KG1 (cell line): ENCODE measurements at places on chromosomes 6 and 20.

DNA sequence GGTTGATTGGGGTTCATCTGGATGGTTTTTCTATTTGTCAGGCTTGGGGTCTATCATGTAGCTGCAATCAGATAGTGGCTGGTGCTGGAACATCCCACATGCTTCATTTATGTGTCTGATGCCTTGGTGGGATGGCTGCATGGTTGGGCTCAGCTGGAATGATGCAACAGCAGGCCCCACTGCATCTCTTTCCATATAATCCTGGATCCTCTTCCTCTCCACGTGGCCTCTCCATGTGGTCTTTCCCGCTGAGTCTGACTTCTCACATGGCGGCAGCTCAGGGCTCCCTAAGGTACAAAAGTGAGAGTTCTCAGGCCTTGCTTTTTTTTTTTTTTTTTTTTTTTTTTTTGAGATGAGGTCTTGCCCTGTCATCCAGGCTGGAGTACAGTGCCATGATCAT is 65.0 kb upstream of the SUPT3H start:
- DNase-seq: no peak

DNA sequence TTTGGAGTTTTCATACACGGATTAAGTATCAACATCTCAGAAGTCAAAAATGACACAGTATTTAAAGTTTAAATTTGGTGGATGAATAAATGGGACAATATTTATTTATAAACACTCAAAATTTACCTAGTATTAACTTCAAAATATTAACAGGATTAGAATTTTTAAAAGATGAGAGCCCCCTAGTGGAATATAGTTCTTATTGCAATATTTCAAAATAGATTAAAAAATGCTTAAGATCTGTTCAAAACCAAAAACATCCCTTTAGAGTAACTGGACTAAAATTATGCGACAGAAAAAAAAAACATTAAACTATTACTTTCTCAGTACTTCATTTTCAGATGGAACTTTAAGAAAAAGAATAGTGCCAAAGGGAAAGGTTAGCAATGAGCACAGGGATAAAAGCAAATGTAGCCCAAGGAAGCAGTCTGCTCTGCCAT is 56.6 kb downstream of the SNX14 start:
- no peak for DNase-seq

DNA sequence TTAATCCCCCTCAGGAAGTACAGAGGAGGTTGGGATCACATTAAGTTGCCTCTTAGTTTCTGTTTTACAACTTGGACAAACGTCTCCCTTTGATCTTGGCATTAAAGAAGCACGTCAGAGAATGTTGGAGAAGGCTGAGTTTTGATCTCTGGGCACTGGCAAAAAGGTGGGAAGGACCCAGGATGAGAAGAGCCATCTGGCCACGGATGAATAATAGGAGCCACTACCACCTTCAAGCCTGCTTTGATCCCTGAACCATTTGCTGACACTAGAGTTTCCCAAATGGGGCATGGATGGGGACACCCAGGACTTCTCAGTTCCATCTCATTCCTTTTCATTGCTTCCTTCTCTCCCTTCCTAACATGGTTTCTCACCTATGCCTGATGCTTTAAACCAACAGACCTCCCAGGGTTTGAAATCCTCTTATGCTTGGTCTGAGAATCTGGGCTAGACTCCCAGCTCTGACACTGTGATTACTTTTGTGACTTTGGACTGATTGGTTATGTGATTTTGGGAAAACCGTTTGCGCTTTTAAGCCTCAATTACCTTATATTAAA is 5.8 kb downstream of the TM9SF4 start:
- DNase-seq: no peak

DNA sequence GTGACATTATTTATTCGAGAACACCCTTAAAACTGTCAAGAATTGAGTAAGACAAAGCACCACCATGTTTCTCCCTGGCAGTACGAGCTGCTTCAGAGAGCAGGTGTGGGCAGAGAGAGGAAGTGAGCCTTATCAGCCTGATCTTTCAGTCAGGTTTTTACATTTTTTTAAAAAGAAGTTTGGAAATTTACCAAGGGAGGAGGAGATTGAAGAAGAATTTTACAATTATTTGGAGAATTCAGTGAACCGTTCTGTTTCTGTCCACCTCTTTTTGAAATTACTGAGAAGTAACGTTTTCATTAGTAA is 75.5 kb downstream of the ZDHHC14 start:
- no peak for DNase-seq

GRCh38 chr6:3303795-3304411 is 45.2 kb downstream of the PSMG4 start:
- DNase-seq: no peak

DNA sequence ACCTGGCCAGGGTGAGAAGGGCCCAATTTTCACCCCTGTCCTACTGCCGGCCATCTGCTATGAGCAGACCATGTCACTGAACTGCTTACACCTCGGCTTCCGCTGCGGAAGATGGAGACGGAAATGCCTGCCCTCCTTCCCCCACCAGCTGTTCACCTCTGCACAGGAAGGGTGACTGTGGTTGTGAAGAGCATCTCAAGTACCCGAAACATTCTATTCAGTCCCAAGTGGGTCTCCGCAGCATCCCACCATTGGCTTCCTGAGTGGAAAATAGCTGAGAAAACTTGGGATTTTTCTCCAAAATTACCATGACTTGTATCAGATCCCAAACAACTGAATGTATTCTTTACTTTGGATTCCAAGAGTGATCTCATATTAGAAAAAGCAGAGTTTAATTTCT is 16.1 kb downstream of the DOK5 start:
- DNase-seq: no peak
